Choroid plexus epithelial cell (primary cell): ENCODE measurements at places on chromosomes 12 and 14.
A peak's percentile ranks its signal among the peaks of the same experiment; 100 is the strongest.

DNA sequence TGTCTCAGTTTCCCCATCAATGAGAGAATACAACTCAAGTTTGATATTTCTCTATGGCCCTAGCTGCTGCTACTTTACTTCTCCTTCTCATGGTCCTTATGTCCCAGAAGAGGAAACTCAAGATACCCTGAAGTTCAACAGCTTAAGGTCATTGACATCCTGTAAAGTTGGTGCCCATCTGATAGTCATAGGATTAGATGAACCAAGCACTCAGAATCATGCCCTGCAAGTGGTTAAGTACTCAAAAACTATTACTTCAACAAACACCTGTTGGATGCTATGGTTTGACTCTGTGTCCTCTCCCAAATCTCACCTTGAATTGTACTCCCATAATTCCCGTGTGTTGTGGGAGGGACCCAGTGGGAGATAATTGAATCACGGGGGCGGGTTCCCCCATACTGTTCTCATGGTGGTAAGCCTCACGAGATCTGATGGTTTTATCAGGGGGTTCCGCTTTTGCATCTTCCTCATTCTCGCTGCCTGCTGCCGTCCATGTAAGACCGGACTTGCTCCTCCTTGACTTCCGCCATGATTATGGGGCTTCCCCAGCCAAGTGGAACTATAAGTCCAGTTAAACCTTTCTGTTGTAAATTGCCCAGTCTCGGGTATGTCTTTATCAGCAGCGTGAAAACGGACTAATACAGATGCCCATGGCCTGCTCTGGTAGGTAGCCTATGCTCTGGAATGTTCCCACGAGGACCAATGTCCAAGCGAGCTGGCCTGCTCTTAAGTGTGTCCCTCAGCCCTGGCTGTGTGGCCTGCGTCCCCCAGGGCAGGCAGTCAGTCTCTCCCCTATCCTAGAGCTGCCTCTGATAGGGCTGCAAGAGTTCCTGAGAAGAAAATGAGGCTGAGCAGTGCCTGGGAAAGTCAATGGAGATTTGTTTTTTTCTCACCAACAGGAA is 18.1 kb downstream of the CAMKK2 start:
- no peak for DNase-seq

DNA sequence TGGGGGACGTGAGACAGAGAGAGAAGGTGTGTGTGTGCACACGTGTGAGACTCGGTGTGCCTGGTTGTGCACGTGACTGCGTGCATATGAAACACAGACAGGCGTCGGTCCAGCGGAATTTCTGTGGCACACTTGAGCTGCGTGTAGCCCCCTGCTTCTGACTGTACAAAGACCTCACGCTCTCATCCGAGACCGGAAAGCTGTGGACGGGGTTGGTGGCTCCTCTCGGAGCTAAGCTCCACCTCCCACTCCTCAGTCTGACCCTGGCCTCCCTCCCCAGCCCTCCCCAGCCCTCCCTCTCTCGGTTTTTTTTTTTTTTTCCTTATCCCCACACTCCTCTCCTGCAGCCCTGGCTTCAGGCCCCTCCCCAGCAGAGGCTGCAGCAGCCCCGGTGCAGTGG is 8.3 kb upstream of the C14orf180 start:
- no peak for DNase-seq

- DNase-seq = no peak
Observed at GRCh38 chr14:33150666-33151428, 212.2 kb downstream of the NPAS3 start.

GRCh38 chr12:56172839-56173238 is 14.7 kb downstream of the MYL6 start:
- DNase-seq = no peak

GRCh38 chr12:6476489-6476888 is 6.0 kb upstream of the VAMP1 start:
- peak; percentile 89 for DNase-seq

DNA sequence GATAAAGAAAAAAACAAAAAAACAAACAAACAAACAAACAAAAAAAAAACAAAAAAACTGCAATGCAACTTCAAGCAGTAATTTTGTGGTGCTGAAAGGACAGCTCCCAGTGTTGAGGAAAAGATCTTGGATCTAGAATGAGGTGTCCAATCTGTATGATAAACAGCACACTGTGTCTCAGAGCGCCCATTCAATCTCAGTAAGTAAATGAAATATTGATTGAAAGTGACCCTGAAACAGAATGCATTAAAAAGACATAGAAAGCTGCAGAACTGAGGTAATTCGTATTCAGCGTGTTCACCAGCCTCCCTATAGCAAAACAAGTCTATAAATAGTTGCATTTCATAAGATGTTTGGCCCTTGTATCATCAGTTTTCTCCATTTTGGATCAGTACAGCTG is 153.0 kb downstream of the NOVA1 start:
- DNase-seq = peak; percentile 11

DNA sequence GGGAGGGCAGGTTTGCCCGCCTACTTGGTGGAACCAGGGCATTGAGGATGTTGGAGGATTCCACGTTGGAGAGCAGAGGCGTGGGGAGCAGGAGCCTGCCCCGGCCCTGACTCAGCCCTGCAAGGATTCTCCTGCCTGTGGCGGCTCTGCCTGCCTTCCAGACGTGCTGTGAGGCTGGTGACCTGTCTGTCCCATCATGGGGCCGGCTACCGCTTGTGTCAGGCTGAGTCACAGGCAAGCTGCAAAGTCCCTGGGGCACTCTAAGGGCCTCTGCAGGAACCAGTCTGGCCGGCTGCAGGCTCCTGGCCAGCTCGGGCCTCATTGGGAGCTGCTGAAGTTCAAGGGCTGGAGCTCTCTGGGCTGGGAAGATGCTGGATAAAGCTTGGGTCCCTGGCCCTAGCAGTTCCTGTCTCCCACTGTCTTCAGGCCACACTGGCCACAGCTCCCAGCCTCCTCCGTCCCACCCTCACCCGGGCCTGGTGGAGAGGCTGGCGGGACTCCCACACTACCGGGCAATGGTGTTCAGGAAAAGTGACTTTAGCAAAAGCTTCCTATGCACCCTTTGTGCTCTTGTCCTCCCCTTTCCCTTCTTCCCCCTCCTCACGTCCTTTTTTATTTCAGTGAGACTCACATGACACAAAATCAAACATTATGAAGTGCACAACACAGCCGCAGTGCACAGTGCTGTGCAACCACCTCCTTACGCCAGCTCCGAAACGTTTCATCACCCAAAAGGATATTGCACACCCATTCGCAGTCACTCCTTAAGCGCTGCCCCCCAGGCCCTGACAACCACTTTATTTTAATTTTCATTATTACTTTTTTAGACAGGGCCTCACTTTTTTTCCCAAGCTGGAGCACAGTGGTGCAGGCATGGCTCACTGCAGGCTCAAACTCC is 22.0 kb upstream of the ULK1 start:
- DNase-seq = peak; percentile 72

GRCh38 chr14:65745396-65746190 is 333.1 kb downstream of the FUT8 start:
- no peak for DNase-seq

DNA sequence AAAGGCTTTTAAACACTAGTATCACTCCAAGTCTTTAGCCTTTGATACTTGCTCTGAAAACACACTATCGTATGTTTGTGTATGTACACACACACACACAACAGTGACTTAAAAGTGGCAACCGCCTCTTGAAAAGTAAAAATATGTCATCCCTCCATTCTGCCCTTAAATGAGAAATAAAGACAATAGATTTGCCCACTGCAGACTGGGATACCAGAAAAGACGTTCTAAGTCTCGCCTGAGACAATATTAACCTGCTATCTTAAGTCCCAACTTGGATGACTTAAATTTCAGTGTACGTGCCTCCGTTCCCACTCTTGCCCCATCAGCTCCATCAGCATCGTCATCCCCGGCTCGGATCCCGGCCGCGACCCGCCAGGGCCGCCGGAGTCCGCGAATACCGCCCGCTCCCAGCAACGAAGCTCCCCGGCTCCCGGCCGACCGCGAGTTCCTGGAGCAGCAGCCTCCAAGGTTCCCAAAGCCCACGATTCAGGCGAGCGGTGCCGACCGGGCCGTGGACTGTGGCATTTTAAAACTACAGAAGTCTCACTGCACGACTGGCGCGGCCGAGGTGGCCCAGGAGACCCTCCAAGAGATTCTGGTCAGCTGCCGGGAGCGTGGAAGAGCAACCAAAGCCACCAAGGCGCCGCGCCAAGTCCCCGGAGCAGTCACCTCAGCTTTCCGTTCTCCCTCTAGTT is 2.8 kb upstream of the ARID2 start:
- DNase-seq = peak; percentile 37

GRCh38 chr12:123967121-123967586 is 5.5 kb downstream of the CCDC92 start:
- no peak for DNase-seq

DNA sequence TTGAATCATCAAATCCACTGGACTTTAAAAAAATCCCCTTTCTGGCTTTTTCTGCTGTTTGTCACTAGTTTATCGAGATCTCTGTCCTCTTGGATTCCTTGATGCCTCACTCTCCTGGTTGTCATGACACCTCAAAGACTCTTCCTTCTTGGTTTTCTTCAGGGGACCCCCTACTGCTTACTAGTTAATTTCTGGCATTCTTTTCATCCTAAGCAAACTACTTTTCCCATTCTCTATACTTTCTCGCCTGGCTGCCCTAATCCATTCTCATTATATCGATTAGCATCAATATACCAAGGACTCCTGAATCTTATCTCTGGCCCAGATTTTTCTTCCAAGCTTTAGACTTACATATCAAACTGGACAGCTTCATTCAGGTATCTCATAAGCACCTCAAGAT is 98.6 kb downstream of the NEDD1 start:
- DNase-seq = no peak

- DNase-seq = no peak
Observed at GRCh38 chr12:52929538-52929937, 19.4 kb upstream of the KRT18 start.

- peak; percentile 62 for DNase-seq
Observed at GRCh38 chr14:72699852-72700257, 194.0 kb downstream of the DPF3 start.

DNA sequence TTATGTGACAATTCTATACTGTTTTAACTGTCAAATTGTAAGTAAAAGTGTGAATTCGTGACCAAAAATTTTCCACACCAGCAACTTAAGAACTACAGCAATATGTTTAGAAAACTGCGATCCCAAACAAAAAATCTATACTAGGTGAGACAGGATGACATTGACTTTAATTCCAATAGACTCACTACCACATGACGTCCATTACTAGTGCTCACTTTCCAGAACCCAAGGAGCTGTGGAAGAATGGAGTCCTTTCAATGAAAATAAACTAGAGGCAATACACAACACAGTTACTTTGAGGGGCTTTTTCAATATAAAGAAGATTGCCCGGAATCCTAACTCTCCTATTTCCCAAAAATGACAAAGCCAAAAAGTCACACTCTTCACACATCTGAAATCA is 1.4 kb downstream of the EPS8 start:
- peak; percentile 49 for DNase-seq

DNA sequence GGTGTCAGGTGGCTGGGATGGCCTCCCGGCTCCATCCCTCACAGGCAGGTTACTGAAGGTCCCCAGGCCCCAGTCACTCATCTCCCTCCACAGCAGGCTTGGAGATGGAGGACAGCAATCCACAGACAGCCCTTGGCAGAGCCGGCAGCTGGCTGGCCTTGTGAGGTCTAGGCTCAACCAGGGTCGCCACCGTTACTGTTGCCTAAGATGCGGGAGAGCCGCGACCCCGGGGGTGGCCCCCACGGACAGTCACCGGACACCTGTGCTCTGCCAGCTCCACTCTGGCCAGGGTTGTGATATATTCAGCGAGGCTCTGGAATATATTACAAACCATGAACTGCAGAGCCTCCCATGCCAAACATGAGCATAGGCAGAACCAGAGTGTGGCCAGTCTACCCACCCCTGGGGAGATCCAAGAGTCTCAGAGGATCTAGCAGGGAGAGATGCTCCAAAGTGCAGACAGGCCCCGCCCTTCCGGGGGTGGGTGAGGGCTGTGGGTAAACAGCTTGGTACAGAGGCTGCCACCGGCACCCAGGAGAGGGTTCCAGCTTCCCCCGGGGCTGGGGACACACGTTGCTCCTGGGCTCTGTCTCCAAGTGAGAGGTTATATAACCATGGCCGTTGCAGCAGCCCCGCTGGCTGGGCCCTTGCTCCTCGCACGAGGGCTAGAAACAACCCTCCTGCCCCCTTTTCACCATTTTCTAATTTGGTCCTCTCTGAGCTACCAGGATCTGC is 55.9 kb upstream of the DIO3 start:
- no peak for DNase-seq

DNA sequence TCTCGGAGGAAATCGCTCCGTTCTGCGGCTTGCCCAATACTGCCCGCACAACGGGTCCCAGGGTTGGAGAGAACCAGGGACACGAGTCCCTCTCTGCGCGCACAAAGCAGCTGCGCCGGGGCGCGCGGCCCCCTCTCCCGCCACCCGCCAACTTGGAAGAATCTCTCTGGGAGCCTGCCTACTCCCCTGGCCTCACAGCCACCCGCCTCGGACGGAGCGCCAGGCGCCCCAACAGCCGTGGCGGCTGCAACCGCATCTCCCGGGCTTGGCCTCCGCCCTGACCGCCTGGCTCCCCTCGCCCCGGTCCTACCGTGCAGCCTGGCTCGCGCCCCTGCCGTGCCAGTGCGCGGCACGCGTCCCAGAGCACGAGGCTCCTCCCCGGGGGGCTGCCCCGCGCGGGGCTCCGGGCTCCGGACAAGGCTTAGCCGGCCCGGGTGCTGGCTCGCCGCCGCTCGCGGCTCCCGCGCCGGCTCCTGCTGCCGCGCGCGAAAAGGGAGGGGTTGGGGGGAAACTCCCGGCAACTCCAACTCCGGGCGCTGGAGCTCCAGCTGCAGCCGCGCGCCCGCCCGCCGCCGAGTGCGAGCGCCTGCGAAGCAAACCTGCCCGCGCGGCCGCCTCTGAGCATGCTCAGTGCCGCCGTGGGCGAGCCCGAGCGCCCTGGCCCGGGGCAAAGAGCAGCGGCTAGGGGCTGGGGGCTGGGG is at the start of gene STXBP6:
Gene STXBP6 (minus strand): TSS at position 580 of the 701 bp plus-strand sequence. CDS start 75,329 bp downstream, outside the sequence.
- DNase-seq = peak; percentile 56

- no peak for DNase-seq
Observed at GRCh38 chr12:58148976-58149375, 207.6 kb downstream of the ATP23 start.

DNA sequence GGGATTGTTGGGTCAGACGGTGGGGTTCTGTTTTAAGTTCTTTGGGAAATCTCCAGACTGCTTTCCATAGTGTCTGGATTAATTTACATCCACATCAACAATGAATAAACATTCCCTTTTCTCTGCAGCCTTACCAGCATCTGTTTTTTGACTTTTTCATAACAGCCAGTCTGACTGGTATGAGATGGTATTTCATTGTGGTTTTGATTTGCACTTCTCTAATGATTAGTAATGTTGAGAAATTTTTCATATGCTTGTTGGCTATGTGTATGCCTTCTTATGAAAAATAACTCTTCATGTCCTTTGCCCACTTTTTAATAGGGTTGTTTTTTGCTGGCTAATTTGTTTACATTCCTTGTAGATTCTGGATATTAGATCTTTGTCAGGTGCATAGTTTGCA is 140.8 kb upstream of the CNTN1 start:
- DNase-seq = no peak

- DNase-seq = peak; percentile 68
Observed at GRCh38 chr12:93376436-93377251, 1.1 kb upstream of the NUDT4 start.

- DNase-seq = no peak
Observed at GRCh38 chr12:108017472-108018057, 111.5 kb upstream of the WSCD2 start.
